ENCODE measurements at places on chromosomes 4 and X.

DNA sequence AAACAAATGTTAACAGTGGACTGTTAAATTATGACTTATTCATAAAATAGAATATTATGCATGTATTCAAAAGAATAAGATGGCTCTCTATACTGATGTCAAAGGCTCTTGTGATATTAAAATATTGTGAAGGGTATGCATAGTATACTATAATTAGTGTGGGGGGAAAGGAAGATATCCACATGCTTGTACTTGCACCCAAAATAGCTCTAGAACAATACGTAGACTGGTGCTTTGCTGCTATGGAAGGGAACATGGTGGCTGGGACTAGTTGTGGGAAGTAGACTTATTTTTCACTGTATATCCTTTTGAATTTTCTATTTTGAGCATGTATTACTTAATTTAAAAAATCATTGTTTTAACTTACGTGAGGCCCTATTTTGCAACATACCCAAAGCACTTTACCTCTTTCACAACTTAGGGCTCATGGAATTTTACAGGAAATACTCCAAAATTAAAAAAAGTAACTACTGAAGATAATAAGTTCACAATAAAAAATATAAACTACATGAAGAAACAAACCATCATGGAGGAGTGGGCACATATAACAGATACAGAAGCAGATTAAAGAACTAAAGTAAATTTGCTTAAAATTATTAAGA is 7.9 kb downstream of the PGRMC2 start:
- DNase-seq: no peak

GRCh38 chrX:79036157-79036880 is 91.1 kb downstream of the P2RY10 start:
- DNase-seq: no peak

DNA sequence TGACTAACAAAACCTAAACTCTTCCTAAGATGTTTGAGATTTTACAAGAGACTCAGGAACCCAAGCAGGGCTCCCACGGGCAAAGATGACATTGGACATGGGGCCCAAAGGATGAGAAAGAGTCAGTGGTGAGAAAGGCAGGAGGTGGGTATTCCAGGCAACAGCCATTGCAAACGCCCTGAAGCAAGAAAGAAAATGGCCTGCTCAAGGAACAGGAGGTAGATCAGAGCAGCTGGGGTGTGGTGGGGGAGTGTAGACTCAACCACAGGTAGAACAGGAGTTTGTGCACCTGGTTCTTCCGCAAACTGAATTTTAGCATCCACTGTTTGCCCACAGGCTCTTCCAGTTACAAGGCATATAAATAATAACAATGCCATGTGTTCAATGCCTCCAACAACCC is 3.3 kb downstream of the PPP2R2C start:
- DNase-seq: no peak

- DNase-seq: no peak
These were observed 66.9 kb upstream of the MAGEB10 start for GRCh38 chrX:27740933-27741332.

DNA sequence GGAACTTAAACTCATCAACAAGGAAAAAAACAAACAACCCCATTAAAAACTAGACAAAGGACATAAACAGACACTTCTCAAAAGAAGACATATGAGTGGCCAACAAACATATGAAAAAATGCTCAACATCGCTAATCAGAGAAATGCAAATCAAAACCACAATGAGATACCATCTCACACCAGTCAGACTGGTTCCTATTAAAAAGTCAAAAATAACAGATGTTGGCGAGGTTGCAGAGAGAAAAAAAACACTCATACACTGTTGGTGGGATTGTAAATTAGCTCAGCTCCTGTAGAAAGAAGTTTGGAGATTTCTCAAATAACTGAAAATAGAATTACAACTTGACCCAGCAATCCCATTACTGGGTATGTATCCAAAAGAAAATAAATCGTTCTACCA is 28.7 kb downstream of the APLN start:
- no peak for DNase-seq

DNA sequence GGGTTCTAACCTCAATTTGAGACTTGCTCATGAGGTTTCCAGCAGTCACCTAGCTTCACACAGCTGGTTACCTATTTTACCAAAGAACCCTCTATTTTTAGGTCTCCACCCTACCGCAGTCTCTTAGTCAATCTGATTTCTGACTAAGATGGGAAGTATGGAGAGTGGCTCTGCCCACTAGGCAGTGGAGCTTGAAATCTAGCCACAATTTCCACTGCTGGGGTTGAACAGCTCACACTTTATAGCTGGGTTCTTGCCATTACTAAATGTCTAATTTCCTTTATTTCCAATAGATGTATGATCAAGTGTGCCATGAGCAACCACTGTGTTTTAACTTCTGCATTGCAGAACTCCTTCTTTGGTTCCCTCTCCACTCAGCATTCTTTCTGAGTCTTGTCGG is 43.1 kb downstream of the GASK1B start:
- DNase-seq: no peak

GRCh38 chr4:83284193-83285054 is at the start of gene COQ2:
COQ2 (minus strand) TSS chr4:83284798; CDS start chr4:83284764, 34 bp downstream.
- DNase-seq: peak; percentile 67

DNA sequence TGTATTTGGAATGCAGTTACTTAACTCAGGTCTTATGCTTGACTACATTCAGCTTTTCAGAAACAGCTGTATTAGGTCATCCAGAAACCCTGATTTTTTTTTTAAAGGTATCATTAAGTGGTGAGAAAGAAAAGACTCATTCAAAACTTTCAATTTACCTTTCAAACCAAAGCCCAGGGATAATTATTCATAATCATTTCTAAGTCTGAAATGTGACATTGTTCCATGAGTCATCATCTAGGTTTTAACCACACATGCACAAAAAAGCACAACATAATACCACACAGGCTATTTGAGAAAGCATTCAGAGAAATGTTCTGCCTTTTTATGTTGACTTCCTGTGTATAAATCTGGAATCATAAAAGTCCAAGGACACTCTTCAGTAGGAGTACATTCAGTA is 288.2 kb downstream of the IL1RAPL2 start:
- DNase-seq: no peak

- no peak for DNase-seq
These were observed 27.4 kb upstream of the TMPRSS11B start for GRCh38 chr4:68272860-68273259.

GRCh38 chrX:27186671-27187070 is 276.5 kb downstream of the PPP4R3C start:
- peak; percentile 5 for DNase-seq

- no peak for DNase-seq
These were observed 441.9 kb downstream of the INPP4B start for GRCh38 chr4:142404191-142404611.

GRCh38 chr4:19659101-19659500 is 592.6 kb upstream of the SLIT2 start:
- DNase-seq: no peak

GRCh38 chr4:146847345-146847744 is 98.3 kb downstream of the TTC29 start:
- DNase-seq: no peak

DNA sequence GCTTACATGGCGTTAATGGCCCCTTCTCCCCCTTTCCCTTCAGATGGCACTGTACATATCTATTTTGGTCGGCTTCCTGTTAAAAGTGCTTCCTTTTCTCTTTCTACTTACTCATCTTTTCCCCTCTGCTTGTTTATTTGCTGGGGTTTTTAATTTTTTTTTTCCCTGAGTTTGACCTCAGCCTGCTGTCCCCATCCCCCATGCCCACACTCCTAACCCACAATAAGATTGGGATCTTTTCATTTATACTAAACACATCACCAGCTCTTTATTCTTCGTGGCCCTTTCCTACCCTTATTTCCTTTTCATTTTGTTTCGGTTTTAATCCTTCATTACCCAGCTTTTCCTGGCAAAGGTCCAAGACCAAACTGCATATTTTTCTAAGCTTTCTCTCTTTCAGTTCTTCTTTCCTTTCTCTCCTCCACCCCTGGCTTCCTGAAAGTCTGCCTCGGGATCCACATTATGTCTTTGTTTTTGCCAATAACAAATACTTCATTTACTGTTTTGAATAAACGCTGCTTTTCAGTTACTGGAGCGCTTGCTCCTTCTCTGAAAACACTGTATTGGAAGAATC is 152.0 kb upstream of the USP9X start:
- DNase-seq: no peak

DNA sequence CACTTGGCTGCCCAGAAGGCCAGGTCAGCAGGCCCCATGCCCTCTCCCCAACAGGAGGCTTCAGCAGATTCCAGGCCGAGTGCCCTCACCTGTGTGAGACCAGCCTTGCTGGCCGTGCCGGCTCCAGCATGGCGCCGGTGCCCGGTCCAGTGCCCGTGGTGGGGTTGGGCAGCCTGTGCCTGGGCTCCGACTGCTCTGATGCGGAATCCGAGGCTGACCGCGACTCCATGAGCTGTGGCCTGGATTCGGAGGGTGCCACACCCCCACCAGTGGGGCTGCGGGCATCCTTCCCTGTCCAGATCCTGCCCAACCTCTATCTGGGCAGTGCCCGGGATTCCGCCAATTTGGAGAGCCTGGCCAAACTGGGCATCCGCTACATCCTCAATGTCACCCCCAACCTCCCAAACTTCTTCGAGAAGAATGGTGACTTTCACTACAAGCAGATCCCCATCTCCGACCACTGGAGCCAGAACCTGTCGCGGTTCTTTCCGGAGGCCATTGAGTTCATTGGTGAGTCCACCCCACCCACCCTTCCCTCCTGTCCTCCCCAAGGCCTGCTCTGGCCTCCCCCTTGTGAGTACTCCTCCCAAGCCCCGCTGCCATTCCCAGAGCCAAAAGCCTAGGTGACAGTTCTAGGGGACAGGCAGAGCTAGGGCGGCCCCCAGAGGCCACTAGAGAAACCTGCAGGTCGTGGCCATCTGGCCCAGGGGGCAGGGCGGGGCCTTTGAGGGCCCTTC is 2.3 kb downstream of the DUSP9 start:
- no peak for DNase-seq

DNA sequence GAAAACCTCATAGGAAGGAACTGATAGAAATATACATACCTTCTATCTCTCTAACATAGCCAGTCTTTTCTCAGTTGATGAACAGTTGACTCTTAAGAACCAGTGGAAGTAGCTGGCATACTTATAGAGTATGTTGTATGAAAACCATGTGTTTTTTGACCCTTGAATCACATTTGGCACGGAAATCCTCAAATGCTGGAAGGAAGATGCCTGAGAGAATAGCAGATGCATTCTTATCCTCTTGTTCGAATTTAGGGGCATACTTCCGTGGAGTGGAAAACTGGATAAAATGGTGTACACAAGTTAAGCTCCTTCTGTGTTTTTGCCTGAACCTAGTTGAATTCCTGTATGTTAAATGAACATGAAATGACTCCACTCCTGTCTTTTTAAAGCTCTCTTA is 145.5 kb downstream of the PCDH7 start:
- no peak for DNase-seq

DNA sequence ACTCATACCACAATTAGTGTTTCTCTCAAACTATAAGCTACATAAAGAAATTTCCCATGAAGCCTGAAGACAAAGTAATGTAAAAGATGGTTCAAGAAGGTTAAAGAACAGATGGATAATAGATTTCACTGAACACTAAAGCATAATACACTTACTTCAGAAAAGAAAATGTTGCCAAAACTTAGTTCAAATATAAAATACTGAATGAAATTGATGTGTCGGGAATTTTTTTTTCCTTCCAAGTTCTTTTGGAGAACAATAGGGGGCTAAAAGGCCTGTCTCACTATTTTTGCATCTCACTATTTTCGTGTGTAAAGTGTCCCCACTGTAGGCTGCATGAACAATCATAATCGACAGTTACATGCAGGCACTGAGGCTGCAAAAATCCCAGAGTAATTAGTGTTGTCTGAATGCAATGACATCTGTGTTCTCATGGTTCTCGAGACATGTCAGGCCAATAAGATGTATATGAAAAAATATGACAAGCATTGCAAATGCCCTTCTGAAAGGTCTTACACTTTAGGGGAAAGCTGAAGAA is 11.9 kb upstream of the MAB21L2 start:
- no peak for DNase-seq

- DNase-seq: no peak
These were observed 108.0 kb downstream of the LRBA start for GRCh38 chr4:150906987-150907633.

DNA sequence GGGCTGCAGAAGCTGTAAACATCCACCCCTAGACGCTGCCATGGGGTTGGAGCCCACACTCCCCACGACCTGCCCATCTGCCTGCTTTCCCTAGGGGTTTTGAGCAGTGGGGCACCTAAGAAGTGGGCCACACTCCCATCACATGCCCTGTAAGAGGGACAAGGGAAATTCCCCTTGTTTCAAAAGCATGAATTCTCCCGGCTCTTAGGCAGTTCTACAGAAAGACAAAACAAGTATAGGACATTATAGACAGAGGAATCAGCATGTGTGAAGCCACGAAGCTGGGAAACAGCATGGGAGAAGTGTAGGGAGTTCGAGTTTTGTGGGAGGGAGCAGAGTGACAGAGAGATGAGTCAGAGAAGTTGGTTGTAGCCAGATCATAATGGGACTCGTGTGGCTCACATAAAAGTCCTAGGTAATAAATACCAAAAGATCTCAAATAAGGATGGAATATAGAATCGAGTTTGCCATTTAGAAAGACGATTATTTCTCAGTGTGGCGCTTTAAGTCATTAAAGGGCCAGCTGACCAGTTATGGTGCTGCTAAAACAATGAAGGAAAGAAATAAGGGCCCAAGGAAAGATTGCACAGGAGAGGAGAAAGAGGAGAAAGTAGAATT is 23.9 kb downstream of the APOO start:
- DNase-seq: no peak

- peak; percentile 47 for DNase-seq
These were observed 443.3 kb downstream of the GBA3 start for GRCh38 chr4:23135792-23136645.

- no peak for DNase-seq
These were observed 75.8 kb upstream of the CCDC160 start for GRCh38 chrX:134161162-134161561.

DNA sequence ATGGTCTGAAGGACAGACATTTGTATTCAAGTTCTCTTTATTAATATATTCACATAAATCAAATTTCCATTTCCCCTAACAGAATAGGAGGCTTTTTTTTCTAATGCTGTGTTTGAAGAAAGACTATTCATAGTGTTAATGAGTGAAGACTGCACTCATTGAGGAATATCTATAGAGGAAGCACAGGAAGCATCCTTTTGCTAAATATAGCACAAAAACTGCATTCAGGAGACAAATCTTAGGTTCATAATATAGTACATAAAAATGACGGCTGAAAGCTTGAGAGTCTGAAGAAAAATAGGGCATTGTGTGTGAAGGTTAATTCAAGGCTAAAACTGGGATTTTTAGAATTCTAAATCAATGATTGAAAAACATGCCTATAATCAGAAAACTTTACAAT is 50.4 kb upstream of the ANKRD50 start:
- DNase-seq: no peak

DNA sequence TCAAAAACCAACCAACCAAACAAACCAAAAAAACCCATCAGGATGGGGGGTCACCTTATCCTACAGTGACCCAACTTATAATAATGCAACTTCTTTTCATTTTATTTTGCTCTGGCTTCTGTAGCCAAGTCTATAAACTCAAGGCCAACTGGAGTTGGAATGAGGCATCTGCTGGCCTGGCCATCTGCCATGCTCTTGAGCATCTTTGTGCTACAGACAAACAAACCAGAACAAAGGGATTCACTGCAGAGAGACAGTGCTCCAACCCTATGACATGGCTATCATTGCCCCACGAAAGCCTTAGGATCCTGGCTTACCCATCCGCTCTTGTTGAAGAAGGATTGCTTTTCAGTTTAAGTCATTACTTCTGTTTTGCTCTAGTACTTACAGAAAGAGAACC is 49.2 kb upstream of the SCRG1 start:
- DNase-seq: peak; percentile 66

- no peak for DNase-seq
These were observed 127.5 kb upstream of the RADX start for GRCh38 chrX:106484233-106484632.

Measured in NCI-H1105 (cell line).